ENCODE measurements at places on chromosomes 12 and 14. TPM values are rescaled to one million over a fixed set of nuclear protein-coding genes. Genes with fewer than 3 reads are reported as not detected.

DNA sequence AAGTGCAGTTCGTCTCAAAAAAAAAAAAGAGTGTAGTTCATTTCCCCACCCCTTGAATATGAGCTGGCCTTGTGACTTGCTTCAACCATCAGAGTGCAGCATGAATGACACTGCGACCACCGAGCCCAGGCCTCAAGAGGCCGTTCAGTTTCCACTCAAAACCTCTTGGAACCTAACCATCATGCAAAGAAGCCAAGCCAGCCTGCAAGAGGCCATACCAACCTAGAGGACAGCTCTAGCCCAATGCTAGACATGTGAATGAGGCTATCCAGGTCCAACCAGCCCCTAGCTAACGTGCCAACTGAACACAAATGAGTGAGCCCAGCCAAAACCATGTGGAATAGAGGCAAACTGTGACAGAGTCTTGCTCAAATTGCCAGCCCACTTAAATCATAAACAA, 29.7 kb downstream of the R3HDM2 start:
- DNase-seq: no peak

DNA sequence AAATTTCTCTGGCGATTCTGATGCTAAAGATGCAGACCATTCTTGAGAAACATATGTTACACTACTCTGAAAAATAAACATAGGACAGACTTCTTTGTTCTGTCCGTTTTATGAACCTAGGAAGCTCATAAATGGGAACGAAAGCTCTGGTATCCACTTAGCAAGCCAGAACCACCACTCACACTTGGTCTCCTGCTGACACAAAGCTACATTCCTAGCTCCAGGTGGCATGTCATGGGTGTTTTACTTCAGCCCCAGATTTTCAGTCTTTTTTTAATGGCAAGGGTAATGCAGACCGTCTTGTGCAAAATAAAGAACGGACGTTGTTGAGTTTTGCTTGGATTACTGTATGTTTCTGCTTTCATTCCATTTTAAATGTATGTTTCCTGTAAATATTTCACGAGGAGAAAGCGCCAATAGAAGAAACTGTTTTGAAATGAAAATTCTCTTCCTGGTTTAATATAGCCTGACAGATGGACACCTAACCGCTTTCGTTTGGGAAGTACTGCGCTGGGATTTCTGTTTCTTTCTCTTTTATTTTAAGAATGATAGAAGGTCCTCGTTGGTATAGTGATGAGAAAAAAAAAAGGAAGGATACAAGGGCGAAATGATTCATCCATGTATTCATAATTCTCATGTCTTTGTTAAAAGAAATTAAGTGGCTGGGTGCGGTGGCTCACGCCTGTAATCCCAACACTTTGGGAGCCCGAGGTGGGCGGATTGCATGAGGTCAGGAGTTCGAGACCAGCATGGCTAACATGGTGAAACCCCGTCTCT, 871 bp upstream of the COQ5 start:
- no peak for DNase-seq

Gene GPRC5D
- not detected for total RNA-seq

DNA sequence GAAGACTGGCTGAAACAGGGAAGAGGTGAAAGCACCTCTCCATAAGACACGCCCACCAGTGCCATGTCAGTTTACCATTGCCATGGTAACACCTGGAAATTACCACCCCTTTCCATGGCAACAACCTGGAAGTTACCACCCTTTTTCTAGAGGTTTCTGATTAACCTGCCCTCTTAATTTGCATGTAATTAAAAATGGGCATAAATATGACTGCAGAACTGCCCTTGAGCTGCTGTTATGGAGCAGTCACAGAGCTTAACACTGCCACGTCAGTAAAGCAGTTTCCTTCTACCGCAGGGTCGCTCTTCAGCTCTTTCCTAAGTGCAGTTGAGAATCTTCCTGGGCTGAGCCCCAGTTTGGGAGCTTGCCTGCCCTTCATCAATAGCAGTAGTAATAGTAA, 55.2 kb downstream of the RASSF3 start:
- no peak for DNase-seq

Gene KIF5A
- total RNA-seq: 0.13 TPM

Gene PTPN6
- 41.3 TPM for total RNA-seq

GRCh38 chr12:98275131-98275475, 240.3 kb upstream of the TMPO start:
- no peak for DNase-seq

DNA sequence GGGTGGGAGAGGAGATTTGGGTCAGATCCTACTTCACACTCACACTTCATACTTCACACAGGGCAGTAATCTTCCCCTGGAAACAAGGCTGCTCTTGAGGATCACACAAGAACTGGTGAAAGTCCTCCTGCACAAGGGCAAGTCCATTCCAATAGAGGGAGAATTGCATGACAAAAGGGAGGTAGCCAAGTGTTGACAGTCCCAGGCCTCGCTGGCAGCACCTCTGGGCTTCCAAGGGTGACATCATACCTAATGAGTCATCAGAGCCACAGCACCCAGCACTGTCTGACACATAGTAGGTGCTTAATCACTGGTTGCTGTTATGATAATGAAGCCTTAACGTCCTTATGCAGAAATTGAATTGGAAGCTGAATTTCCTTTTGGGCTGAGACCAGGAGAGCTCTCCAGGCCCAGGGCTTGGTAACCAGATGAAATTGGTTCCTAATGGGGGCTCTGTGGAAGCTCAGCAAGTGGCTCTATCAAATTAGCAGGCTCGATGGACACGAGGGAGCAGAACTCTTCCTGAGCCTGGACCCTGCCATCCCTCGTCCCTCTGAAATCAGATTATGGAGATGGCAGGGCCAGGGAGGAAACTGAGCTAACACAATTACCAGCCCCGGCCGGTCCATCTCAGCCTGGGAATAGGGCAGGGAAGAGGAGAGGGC, 58.8 kb upstream of the ACTN1 start:
- no peak for DNase-seq

GRCh38 chr14:30159374-30159773, 231.7 kb upstream of the PRKD1 start:
- DNase-seq: no peak

Gene ZC2HC1C
- total RNA-seq: 1.1 TPM

DNA sequence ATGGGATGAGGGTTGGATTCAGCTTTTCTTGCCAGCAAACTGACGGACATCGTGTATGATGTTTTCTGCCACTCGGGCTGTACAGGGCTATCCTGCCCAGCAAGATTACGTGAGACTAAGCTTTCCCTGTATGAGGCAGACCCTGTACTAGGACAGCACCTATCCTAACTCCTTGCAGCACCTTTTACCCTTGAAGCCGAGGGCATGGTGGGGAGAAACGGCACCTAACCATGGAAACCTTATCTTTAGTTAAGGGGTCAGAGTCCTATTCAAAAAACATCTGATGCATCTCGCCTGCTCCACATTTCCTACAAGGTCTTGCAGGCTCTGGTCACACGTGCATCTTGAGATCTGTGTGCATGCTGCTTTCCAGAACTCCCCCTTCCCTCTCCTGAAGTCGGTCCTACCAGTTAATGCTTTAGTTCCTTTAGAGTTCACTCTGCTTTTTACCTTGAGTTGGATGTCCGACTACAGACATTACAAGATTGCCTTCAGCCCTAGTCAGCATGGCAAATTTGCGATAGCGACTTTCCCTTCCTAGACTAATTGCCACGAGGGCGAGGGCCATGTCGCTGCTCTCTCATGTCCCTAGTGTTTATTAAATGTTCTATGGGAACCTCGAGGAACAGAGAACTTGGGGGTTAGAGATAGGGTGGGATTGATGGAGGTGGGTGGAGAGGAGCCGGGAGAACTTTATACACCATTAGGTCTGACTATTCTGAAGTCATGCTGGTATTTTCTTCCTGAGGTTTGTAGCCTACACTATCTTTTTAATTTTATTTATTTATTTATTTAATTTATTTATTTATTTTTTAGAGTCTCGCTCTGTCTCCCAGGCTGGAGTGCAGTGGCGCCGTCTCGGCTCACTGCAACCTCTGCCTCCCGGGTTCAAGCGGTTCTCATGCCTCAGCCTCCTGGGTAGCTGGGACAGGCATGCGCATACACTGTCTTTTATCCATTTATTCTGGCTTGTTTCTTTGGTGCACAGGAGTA, 6.6 kb downstream of the RAN start:
- DNase-seq: no peak

DNA sequence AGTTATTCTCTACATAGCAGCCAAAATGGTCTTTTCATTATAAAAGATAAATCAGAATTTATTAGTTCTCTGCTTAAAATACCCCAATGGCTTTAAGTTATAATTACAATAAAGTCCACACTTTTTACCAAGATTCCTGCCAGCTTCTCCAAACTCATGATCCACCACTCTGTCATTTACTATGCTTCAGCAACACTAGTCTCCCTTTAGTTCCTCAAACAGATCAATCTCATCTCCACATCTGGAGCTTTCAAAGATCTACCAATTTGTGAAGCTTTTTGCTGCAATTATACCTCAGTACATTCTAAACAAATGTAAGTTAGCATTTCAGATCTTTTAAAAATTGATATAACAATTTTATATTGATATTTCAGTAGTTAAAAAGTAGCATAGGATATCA, 24.9 kb downstream of the CATSPERB start:
- no peak for DNase-seq

DNA sequence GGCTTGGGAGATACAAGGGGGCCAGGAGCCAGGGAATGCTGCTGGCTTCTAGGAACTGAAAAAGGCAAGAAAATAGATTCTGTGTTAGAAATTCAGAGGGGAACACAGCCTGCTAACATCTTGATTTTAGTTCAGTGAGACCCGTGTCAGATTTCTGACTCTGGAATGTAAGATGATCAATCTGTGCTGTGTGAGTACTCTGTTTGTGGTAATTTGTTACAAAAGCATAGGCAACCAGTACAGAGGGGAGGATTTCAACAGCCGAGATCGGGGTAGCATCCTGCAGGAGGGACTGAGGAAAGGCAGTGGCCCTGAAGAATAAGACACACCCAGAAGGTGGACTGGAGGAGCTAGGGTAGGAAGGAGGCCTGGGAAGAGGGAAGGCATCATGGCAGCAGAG, 410.0 kb upstream of the CCDC196 start:
- no peak for DNase-seq

Gene TSFM
- total RNA-seq: 23.0 TPM

- no peak for DNase-seq
Measured at GRCh38 chr12:109999649-109999971, 380 bp downstream of the ANKRD13A start.

- no peak for DNase-seq
Measured at GRCh38 chr12:102691773-102692555, 211.6 kb upstream of the IGF1 start.

Gene CSRP2
- 14.3 TPM for total RNA-seq

DNA sequence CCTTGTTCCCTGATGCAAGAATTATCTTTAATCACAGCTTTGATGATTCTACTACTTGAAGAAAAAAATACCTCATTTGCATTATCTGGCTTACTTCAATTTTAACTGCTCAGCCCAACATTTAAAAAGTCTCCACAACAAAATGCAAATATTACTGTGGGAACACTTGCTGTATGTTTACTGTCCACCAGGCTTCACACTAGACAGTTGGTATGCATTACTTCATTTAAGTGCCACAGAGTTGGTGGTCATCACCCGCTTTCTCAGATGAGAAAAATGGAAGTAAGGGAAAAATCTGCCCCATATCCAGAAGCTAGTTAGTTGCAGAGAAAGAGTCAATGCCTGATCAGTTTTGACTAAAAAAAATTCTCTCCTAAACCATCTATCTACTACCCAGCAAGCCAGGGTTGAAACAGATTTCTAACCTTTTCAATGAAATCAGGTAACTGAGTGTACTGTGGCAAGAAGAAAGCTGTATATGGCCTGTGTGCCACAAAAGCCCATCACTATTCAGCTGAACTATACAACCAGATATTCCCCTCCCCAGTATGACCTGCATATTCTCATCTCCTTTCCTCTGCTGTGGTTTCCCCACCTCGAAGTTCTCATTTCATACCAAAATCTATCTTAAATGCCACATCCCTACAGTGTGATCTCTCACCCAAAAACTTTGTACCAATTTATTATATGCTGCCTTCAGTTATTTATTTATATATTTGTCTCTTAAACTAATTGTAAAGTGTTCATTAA, 90.3 kb downstream of the ATP2B1 start:
- DNase-seq: no peak

- no peak for DNase-seq
Measured at GRCh38 chr14:87199381-87199780, 793.6 kb downstream of the GALC start.

GRCh38 chr12:117933545-117933944, 35.2 kb downstream of the KSR2 start:
- DNase-seq: no peak
